Cortex of kidney (tissue), 1 donor: ENCODE measurements at places on chromosomes 2 and 18.

DNA sequence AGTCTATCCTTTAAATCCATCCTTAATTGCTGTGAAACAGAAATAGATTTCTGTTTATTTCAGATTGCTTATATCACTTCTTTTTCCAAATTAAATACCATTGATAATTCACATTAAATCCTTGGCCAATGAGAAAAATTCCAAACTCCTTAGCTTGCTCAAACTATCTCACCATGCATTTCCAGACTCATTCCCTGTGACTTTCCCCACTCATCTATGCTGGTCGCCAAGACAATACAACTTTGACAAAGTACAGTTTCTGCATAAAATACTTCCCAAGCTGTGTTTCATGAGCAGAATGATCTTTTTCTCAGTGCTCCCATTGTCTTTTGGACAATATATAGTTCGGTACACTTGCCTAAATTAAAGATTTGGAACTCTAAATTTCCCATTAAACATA, 575.6 kb downstream of the CPS1 start:
- no peak for DNase-seq

- DNase-seq, result no peak
Measured at GRCh38 chr18:10928772-10929373, 220.5 kb downstream of the PIEZO2 start.

DNA sequence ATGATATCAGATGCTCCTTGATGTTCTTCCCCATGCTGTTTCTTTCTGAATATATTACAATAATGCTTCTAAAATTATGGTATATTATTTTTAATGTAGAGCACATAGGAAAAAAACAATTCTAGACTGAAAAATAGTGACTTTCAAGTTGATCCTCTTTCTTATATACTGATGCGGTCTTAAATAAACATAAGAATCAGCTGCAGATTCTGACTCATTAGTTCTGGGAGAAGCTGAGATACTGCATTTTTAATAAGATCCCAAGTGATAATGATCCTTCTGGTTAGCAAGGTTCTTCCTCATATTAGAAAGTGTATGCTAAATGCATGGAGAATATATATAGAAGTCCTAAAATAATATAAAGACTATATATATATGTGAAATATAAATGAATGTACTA, 124.9 kb downstream of the XIRP2 start:
- no peak for DNase-seq

DNA sequence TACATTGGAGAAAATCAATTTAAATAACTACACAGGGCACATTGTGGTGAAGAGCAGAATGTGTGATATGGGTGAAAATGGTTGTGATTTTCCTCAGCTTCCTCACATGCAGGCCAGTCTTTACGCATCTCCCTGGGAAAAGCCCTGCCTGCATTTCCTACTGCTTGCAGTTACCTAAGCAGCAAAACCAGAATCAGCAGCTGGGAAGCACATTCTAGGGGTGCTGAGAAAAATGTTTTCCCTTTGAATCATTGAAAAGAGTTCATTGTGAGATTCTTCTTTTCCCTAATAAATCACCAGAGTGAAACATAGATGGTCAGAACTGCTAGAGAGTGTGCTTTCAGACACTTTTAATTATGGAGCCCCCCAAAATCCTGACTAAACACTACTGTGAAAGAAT, 656.0 kb downstream of the TDRD15 start:
- DNase-seq, result no peak

GRCh38 chr2:172928756-172929155, 146.9 kb upstream of the MAP3K20 start:
- DNase-seq, result no peak

DNA sequence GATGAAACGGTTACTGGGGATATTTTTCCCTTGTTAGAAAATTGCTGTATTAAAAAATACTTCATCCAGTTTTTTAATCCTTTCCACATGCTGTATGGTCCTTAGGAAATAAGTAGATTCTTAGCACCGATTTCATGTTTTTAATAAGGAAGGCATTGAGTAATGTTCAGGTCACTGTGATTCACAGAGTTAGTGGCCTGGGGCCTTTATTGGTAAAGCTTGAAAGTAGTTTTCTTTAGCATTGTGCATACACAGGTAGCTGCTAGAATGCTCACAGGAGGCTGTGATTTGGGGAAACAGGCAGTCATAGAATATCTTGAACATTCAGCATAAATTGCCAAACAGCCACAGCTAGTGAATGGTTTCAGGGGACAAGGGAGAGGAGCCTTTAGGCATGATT, 79.8 kb downstream of the XRCC5 start:
- no peak for DNase-seq

GRCh38 chr2:119232666-119232993, 9.0 kb downstream of the STEAP3 start:
- DNase-seq, result no peak

DNA sequence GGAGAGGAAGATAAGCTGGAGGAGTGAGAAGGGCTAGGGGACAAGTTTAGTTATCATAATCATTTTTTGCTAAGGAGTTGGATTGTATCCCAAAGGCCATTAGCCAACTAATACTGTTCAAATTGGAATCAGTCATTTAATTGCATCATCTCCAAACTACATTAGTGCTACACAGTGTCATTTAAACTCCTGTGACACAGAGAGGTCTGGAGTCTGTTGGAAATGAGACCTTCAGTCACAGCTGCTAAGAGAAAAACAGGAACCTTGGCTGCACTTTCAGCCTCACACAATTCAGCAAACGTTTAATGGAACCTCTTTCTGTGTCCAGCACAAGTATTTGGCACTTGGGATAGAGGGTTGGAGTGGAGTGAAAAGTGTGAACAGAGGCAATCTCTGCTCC, 175.5 kb upstream of the MGAT5 start:
- DNase-seq, result no peak

DNA sequence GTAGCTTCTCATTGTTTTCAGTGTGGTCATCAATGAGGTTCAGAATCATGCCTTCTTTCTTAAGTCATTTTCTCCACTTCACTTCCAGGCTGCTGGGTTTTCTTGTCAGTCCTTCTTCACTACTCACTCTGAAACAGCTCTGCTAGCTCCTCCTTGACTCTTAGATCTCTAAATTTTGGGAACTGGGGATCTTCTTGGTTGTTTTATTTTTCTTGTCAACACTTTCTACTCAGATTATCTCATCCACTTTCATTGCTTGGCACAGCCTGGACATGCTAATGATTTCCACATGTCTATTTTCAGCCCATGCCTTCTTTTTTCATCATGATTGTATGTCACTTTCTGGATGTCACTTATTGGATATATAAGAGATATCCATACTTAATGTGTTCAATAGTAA, 517.8 kb upstream of the DSEL start:
- DNase-seq, result no peak

DNA sequence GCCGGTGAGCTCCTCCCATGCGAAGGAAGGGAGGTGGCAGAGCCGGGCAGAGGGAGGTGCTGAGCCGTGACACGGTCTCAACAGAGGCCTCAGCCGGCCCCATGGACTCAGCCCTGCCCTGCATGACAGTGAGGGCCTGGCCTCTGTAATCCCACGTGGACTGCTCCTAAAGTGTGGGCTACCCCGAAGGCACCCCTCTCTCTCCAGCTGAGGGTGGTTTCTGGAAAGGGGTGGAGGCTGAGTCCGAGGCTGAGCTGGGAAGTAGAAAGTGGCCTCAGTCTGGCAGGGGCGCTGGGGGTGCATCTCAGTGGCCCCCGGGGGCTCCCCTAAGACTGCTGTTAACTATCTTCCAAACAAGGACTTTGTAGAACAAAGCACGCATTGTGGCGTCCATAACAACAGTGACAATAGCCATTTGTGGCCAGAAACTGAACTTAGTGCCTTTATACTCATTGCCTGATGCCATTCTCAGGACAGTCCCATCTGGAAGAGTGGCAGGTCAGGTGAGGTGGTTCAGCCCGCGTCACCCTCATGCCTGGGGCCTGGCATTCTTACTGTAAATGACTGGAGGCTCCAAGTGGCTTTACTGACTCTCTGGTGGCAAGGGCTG, 192.4 kb downstream of the TWIST2 start:
- DNase-seq, result no peak

DNA sequence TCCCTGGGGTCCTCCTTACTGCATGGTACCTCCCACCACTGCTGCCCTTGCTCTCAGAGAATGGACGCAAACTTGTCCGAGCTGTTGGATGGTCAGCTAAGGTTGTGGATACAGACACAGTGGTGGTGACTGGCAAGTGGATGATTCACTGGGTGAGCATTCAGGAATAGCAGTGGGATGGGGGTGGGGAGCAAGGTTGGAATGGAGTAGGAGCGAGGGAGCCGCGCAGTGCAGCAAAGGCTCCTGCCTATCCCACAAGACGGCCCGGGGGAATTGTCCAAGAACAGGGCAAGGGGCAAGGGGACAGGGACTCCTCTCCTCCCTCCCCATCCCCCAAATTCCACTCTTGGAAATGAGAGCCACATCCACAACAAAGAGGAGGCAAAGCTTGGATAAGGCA, 102.2 kb downstream of the PIEZO2 start:
- no peak for DNase-seq

DNA sequence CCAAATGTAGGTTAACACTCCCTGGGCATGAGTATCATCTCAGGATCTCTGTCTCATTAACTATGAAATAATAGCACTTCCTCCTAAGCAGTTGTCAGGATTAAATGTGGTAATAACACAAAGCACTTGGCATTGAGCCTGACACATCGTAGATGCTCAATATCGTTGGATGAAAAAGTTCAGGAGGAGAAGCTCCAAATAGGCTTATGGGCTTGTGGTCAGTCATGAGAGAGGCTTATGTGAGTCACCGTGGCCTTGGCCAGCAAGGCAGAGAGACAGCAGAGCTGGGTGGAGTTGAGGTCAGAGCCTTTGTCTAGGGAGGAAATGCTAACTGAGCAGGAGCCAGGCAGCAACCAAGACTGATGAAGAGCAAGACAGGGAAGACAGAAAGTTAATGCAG, 68.3 kb upstream of the PPM1B start:
- no peak for DNase-seq

DNA sequence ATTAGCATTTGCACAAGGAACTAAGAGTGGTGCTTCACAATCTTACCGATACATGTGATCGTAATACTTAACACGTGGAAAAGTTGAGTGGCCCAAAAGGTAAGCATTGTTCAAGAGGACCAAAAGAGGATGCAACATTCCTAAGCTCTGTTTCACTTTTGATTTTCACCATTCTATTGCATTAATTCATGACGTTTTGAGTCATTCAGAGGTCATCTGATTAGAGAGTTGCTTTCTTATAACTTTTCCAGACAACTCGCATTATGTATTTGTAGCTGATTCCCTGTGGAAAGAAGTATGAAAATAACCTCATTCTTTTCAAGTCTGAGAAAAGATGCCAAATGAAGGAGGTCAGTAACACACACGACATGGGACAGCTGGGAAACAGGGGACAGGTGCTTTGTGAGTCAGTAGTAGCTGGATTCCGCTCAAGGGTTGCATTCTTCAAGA, 344.4 kb downstream of the RND3 start:
- DNase-seq, result no peak

GRCh38 chr18:23694637-23695430, 5.6 kb downstream of the LAMA3 start:
- no peak for DNase-seq

DNA sequence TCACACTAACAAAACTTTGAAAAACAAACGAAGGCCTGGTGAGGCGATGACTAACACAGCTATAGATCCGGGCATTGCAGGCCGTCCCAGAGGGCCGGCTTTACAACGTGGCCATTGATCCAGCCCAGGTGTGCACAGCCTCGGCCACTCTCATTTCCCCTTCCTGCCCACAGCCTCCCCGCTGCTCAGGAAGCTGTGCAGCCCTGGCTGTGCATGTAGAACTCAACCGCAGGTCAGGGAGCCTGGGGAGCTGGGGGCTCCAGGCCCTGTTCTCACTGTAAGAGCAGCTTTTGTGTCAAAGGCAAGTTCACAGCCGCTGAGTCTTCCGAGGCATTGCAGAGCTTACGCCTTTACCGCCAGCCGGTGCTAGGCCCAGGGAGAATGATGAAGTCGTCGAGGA, 87.2 kb downstream of the LONRF2 start:
- no peak for DNase-seq

DNA sequence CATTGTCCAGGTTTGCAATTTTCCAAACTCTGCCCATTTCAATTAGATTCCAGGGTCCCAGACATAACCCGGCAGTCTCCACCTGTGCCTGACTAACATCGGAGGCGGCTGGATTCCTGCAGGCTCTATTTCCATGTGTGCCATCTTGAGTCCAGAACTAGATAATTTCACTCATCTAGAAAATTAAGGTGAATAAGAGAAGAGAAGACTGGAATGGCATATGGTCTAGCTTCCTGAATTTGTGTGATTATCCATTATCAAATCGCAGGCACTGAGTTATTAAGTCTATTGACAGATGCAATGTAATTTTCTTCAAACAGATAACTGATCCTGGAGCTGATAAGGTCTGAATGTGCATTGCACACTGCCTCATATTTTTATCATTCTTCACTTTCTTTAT, 305.2 kb downstream of the ETAA1 start:
- DNase-seq, result no peak

- DNase-seq, result no peak
Measured at GRCh38 chr18:68431922-68432198, 283.0 kb downstream of the TMX3 start.

DNA sequence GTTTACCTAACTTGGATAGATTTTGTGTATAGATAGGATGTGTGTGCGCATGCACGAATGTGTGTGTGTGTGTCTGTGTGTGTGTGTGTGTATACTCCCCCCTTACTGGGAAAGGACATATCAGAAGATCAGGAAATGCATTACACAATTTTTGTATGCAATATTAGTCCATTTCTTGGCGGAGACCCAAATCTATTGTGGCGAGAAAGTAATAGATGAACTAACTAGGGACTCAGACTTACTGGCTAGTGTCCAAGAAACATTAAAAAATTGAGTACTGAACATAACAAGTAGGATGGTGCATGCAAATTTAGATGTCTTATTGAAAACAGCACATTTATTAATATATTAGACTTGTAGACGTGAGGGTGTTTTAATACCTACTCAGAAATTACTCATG, 1036.5 kb upstream of the FANCL start:
- no peak for DNase-seq

- no peak for DNase-seq
Measured at GRCh38 chr2:180143633-180144337, 136.7 kb upstream of the CWC22 start.

GRCh38 chr2:175730050-175730449, 272.0 kb downstream of the LNPK start:
- no peak for DNase-seq

GRCh38 chr2:160491911-160492371, 1.7 kb downstream of the RBMS1 start:
- DNase-seq, result no peak

DNA sequence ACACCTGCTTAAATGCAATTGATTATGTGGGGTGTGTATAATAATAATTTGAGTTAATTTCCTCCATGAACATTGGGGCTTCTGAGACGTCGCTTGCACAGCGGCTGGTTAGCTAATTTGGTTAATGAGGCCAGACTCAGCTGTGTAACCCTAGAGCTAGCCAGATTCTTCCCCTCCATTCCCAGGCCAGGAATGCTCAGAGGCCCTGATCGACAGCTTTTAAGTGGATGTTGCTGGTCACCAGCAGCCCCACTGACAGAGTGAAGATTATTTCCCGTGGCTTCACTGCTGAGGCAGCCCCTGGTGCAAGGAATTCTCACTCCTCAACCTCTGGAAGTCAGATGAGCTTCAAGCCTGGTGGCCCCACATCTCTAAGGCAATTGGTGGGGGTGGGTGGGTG, 12.4 kb upstream of the EPAS1 start:
- no peak for DNase-seq

- DNase-seq, result no peak
Measured at GRCh38 chr2:171939743-171940071, 17.4 kb downstream of the HAT1 start.

GRCh38 chr18:2049986-2050385, 521.3 kb downstream of the METTL4 start:
- DNase-seq, result no peak
